CD4-positive, alpha-beta T cell treated with Interleukin-21 for 1 hour (primary cell): ENCODE measurements at places on chromosomes 4 and X.

DNA sequence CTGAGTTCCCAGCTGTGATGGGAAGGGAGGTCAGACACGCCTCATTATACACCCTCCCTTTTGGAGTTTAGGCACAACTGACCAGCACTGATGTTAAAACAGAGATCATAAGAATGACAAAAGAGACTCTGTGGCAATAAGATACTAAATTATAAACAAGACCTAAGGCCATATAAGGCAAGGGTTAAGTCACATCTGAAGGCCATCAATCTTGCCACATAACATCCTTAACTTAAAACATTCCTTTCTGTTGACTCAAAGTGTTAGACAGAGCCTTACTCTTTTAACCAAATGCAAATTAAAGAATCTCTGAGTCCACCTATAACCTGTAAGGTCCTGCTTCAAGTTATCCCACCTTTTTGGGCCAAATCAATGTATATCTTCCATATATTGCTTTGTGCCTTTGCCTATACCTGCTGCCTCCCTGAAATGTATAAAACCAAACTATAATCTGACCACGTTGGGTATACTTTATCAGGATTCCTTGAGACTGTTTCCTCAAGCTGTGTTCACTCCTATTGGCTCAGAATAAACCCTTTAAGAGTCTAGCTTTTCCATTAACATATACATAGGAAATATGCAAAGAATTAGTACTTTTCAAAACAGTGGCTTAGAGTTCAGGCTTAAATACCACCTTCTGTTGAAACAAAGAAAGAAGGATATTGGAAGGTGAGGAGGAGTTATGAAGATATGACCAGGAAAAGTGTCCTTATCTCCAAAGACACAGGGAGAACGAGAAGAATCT, 214.4 kb upstream of the PPP1R2C start:
- no peak for DNase-seq

DNA sequence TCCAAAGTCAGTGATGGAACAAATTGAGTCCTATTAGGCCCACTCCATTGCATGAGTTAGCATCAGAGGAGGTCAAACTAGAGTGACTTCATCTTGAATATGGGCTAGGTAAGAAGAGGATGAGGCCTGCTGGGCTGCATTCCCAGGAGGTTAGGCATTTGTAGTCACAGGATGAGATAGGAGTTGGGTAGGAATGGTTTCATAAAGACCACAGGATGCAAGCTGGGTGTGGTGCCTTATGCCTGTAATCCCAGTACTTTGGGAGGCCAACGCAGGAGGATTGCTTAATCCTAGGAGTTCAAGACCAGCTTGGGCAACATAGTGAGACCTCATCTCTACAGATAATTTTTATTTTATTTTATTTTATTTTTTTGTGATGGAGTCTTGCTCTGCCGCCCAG, 26.8 kb downstream of the PDGFRA start:
- DNase-seq = no peak

DNA sequence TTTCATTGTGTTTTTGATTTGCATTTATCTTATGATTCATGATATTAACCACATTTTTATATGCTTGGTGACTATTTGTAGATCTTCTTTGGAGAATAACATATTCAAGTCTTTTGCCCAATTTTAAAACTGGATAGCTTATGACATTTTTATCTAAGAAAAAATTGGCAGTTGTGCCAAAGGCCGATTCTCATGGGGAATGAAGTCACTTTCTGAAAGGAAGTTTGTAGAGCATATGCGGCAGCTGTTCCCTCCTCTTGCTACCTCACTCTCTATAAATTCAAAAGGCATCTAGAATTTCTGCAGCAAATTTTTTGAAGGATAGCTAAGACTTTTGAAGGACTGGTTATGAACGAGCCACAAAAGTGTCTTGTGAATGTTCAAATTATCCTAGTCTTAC, 2353.5 kb downstream of the ARAP2 start:
- DNase-seq = no peak

- no peak for DNase-seq
Observed at GRCh38 chr4:163384434-163384833, 40.7 kb downstream of the NPY5R start.

- no peak for DNase-seq
Observed at GRCh38 chrX:30814978-30815377, 74.1 kb downstream of the TAB3 start.

- no peak for DNase-seq
Observed at GRCh38 chr4:119835613-119835910, 207.0 kb upstream of the PDE5A start.

GRCh38 chr4:172998527-172999469, 169.8 kb upstream of the GALNT7 start:
- DNase-seq = no peak

- DNase-seq = no peak
Observed at GRCh38 chr4:141501931-141502330, 134.5 kb upstream of the IL15 start.

DNA sequence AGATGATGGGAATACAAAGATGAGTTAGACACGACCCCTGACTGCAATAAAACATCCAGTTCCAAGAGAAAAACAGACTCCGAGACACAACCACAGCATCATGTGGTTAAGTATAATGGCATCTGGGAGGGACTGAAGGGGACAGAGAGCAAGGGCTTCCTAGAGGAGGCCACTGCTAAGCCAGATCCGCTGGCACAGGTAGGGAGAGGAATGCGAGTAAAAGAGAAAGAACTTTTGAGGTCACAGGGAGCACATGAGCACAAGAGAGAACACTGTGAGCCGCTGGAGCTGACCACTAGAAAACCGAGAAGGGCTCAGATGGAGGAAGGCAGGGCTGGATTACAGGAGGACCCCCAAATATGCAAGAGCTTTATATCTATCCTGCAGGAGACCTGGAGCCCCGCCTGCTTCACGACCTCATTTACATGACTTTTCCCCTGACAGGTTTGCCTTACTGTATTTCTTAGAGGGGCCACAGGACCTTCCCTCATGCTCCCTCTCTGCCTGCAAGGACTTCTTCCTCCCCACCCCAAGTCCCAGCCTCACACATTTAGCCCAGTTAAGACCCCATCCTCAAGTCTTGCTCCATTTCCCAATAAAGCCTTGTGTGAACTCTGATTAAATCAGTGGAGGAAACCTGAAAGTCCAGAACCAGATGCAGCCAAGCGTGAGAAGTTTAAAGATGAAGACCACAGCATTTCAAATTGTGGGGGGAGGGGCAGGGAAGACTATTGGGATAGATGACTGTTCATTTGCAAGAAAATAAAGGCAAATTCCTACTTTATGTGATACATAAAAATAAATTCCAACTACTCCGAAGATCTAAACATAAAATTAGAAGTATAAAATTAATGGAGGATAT, 29.6 kb downstream of the MFAP3L start:
- DNase-seq = no peak

DNA sequence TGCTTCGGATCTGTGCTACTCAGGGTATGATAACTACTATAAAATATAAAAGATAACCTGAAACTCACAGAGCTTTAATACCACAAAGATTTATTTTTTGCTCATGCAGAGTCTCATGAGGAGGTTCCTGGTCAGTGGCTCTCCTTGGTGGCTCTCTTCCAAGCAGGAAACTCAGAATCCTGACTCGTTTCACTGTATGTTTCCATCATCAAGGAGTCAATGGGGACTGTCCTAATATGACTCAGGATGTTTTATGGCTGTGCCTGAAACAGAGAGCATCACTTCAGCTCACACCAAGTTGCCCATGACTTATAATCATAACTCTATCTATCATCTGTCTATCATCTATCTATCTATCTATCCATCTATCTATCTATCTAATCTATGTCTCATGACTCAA, 620.8 kb upstream of the NR3C2 start:
- DNase-seq = no peak

GRCh38 chrX:7953446-7953845, 26.2 kb upstream of the PNPLA4 start:
- no peak for DNase-seq

DNA sequence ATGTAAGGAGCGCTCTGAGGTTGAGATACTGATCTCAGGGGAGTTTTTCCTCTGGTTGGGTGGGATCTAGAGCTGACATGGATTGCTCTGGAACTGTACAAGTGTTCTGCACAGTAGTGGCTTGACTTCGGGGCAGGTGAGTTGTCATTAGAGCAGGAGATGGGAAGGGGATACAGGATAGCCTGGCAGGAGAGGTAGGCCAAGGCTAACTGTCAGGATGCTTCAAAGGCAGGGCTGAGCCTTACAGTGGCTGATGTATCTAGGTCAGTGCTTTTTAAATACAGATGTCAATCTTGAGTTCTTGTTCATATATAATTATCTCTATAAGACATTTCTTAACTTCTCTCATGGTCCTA, 43.5 kb upstream of the RELL1 start:
- no peak for DNase-seq

DNA sequence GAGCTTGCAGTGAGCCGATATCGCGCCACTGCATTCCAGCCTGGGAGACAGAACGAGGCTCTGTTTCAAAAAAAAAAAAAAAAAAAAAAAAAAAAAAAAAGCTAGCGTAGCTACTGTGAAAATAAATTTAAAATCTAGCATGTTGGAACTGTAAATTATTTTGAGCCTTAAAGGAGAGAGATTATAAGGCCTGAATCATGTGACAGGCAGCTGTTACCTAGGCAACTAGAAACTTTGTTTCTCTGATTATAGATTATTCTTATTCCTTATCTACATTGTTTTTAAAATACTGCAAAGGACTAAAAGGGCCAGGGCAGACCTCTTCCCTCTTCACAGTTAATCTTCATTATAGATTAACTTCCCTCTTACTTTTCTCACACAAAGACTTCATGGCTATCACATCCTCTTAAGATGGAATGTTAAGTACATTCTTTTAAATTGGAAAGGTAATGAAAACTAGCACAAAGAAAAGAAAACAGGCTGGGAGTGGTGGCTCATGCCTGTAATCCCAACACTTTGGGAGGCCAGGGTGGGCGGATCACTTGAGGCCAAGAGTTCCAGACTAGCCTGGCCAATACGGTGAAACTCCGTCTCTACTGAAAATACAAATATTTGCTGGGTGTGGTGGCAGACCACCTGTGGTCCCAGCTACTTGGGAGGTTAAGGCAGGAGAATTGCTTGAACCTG, 21.1 kb upstream of the PDS5A start:
- no peak for DNase-seq

DNA sequence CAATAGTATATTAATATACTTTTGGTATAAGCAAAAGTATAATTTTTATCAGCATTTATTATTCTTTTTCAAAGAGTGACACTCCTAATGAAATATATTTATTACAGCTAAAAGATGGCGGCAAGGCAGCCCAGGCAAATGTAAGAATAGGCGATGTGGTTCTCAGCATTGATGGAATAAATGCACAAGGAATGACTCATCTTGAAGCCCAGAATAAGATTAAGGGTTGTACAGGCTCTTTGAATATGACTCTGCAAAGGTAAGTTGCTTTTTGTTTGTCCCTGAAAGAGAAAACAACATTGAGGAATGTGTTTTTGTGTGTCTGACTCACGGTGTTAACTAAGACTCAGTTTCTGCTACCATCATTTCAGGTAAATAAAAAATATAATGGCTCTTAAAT, 71.9 kb downstream of the PDLIM5 start:
- no peak for DNase-seq

- no peak for DNase-seq
Observed at GRCh38 chr4:55752810-55753209, 66.8 kb upstream of the EXOC1L start.

GRCh38 chr4:168883513-168883912, 126.5 kb downstream of the CBR4 start:
- no peak for DNase-seq

DNA sequence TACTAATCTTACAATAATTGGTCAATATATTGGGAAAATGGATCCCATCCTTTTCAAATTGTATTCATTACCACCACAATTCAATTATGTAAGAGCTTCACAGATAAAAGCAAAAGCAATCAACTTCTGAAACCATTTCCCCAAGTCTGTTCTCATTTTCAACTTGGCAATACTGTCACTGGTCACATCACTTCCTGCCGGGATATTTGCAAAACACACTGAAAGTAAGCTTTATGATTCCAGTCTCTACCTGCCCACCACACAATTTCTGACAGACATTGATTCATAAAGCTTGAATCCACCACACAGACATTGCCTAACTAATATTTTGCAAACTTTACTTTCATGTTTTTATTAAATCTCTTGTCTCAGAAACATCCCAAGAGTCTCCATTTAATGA, 53.6 kb downstream of the LIN54 start:
- DNase-seq = no peak

GRCh38 chrX:96424007-96424406, 260.6 kb upstream of the DIAPH2 start:
- DNase-seq = no peak
